ENCODE measurements at places on chromosomes 2 and 18.
A peak's percentile ranks its signal among the peaks of the same experiment; 100 is the strongest.

- DNase-seq: no peak
These were observed 243.9 kb downstream of the NR4A2 start for GRCh38 chr2:156088587-156088986.

DNA sequence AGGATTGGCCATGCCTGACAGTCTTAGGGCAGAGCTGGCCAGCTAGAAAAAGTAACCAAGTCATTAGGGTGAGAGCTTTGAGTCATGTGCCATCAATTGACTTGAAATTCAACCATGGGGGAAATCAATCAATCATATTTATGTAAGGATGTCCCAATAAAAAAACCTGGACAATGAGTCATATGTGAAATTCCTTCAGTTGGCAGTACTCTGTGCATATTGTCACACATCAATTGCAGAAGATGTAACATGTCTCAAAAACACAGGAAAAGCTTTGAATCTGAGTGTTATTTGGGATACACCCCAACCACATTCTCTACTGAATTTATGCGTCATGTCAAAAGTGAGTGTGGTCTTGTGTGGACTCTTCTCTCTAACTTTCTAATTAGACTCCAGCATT is 1004.1 kb upstream of the NRXN1 start:
- DNase-seq: no peak

DNA sequence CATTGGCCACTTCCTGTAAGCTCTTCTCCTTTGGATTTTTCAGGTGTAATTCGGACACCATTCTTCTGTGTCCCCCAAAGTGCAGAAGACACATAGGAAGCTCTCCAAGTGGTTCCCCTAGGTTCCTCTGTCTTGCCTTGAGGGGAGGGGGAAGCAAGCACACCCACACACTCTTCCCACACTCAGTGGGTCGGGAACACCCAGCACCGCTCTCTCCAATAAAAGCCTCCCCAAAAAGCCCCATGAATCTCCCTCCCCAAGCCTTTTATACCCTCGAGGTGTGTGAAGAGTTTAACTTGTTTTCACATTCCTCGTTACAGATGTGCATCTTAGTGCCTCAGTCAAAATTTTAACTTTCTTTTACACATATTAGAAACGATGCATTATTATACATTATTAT is 9.9 kb upstream of the TMEM237 start:
- no peak for DNase-seq

DNA sequence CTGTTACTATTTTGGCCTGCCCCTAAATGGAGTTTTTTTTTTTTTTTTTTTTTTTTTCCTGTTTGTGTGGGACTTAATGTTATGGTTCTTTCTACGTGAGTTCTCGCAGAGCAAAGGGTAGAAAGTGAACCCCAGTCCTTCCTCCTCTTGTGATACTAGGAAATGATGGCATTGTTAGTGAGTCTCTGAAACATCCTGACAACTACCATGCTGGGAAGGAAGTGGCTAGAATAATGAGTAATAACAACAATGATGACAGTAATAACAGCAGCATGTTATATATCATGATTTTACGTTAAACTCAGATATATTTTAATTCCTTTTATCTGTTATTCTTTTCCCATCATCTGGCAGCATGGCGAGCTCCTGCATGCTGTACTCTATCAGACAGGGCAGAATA is 216.2 kb upstream of the LINC00305 start:
- DNase-seq: no peak

DNA sequence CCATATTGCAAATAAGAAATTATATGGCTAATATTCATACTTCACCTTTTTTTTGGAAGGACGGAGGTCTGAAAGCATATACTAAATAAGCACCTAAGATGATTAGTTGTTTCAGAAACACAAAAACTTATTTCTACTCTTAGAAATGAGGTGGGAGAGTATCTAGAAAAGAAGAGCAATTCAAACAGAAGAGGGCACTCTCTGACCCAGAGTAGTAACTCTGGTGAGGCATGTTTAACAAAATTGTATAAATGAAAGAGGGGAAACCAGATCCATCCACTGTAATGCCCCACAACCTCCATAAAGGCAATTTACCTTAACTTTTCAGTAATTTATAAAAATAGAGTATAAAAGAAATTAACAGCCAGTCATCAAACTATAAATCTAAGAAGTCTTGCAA is 669.6 kb upstream of the VRK2 start:
- DNase-seq: no peak

DNA sequence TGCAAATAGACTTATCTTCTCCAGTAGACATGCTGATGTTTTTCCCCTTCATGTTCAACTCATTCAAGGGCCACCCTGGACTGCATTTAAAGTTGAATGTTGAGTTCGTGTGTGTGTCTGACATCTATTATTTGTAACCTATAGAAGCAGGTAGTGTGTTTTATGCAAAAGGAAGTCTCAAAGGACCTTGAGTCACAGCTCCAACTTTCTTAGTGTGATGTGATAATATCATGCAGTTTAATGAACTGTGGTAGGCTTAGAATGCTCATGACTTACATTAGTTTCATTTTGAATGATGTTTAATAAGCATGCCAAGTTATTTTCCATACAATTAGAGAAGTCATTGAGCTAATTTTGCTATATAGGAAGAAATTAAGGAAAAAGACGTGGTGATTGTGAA is 67.9 kb downstream of the CERS6 start:
- no peak for DNase-seq

DNA sequence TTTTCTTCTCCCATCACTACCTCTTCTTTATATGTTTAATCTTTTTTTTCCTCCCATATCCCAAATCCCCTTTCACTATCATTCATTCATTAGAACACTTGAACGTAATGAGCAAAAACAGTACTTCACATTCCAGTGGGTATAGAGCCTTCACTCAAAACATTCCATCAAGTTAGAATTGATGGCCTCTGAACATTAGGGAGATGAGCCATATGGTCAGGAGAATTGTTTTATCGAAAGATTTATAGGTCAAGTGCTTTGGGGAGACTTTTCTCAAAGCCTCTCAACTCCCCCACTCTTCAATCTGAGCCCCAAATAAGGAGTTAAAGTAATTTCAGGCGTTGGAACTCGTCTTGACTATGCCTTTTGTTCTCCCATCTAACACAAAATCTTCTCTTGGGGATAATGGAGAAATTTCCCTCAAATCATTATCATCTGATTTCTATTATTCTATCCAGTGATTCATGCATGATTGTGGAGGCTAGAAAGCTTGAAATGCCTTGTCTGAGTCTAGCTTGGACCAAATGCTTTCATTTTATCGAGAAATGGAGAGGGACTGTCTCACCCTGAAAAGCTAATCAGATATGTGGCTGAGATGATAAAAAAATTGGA is 79.2 kb downstream of the KIAA2012 start:
- no peak for DNase-seq

GRCh38 chr18:57243624-57244179 is 96.8 kb downstream of the BOD1L2 start:
- DNase-seq: no peak

DNA sequence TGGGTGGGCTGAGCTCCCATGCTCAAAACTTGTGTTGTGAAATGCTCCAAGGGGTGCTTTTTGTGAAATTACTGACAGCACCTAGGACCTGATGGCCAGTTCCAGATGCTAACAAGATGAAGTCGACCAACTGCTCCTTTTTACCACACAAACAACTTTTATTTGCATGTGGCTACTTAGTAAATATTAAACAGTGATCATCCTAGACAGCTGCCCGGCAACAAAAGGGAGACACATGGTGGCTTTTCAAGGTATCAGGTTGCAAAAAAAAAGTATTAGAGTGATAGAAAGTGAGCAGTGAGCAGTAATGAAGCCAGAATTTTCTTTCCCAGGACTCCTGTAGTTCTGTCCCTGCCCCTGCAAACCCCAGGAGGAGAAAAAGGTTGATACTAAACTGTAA is 118.5 kb downstream of the RPIA start:
- no peak for DNase-seq

- no peak for DNase-seq
These were observed 52.4 kb upstream of the PTMA start for GRCh38 chr2:231655894-231656293.

DNA sequence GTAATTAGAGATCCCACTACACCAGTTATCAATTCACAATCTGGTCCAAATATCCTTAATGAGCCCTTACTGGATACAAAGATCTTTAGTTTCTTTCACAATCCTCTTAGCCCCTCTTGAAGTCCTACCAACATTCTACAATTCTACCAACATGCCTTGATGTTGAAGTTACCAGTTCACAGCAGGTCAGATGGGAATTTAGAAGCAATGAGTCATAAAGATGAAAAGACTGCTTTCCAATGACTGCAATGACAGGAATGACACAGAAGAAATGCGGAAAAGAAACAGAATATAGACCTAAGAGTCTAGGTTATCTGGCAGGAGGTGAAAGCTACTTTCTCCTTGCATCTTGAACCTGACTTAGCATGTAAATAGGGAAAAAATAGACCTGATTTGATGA is 24.5 kb downstream of the RTTN start:
- DNase-seq: no peak

DNA sequence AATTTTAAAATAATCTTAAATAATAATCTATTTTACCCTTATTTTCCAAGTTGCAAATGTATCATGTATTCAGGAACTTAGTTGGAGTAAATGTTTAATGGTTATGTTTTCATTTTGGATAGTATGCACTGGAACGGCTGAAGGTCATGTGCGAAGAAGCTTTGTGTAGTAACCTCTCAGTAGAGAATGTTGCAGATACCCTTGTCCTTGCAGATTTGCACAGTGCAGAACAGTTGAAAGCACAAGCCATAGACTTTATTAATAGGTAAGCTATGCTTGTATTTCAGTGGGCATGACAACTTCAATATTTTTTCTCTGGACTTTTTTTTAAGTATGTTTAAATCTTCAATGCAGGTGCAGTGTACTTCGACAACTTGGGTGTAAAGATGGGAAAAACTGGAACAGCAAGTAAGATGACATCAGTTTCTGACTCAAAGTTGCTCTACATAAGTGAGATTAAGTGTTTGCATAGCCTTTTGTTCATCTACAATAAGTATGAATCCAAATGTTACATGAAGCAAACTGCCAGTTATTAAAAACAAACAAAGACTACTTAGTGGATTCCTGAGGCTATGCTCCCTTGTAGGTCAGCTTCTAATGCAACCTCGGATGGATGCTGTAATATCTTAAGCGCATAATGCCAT is 63.1 kb downstream of the SPOPL start:
- no peak for DNase-seq

- DNase-seq: no peak
These were observed 56.1 kb downstream of the TNP1 start for GRCh38 chr2:216803791-216804190.

- peak; percentile 11 for DNase-seq
These were observed 9.5 kb downstream of the RTTN start for GRCh38 chr18:70195852-70196434.

DNA sequence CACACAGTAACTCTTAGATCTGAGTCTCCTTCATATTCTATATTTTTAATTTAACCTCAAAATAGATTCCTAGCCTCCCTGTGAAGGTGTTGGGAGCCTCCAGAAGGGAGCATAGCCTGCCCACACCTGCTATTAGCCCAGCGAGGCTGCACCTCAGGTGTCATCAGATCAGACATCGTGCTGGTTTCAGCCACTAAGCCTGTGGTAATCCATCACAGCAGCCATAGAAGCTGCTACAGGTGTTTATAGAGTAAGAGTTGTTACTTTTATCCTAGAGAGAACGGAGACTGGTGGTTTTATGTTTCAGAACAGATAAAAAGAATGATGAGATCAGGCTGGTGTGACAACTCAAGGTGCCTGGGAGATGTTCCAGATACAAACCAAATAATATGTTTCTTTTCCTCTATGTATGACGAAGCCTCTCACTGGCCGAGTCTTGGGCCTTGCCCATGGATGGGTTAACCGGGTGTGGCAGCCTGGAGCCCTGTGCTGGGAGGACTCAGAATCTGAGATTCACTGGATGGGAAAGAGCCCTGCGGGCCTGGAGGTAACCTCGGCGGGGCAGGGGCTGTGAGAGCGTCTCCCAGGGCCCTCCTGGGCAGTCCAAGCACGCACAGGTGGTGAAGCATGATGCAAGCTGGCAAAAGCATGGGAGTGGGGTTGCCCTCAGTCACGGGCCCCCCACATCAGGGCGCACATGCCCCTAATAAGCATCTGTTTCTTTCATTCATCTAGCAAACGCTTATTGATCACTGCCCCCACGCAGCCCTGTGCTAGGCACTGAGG is 73.7 kb downstream of the MRPS9 start:
- no peak for DNase-seq

DNA sequence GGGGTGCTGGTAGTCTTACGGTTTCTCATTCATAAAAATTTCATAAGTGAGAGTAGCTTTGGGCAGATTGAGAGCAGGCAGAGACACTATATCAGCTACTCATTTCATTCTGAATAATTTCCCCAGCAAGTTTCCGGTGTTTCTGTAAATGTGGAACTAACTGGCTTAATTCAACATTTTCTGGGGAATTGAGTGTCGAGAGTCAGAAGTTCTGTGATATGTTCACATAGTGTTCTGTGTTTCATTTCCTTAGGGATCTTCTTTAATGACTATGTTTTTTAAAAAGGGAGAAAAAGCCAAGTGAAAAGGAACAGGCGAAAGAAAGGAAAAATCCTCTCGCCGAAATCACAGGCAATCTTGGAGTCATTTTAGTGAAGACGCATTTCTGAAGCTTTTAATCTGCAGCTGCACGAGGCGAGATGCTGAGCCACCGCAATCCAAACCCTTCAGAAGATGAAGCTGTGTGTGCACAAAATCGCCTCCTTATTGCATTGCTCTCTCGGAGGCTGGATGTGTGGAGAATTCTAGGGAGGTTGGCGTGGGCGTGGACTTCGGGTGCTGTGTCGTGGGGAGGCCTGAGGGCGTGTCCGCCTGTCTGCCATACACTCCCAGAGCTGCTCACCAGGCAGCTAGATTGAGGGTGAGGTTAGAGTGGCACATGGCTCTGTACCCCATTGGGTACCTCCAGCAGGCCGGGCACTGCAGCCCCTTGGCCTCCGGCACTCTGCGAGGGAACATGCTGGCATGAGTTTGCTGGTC is 38.4 kb upstream of the HDAC4 start:
- DNase-seq: no peak

DNA sequence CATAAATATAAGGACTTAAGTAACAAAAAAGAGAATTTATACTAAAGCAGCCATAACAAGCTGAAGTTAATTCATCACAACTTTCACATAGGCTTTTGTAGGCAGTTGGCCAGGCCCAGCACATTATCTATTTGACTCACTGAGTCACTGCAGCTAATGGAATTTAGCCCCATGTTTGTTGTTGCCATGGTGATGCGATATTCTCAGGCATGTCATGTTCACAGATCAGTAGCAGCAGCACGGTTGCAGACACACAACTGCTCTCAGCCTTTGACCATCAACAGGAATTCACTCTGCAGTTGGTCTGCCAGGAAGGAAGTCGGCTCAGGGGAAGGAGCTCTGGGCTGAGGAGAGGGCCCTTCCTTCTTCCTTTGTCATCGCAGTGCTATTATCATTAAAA is 639.8 kb downstream of the TMEM182 start:
- DNase-seq: no peak

GRCh38 chr2:65299246-65299645 is 71.6 kb downstream of the ACTR2 start:
- no peak for DNase-seq
